Type B pancreatic cell (in vitro differentiated cells): ENCODE measurements at places on chromosomes 1 and 21.

DNA sequence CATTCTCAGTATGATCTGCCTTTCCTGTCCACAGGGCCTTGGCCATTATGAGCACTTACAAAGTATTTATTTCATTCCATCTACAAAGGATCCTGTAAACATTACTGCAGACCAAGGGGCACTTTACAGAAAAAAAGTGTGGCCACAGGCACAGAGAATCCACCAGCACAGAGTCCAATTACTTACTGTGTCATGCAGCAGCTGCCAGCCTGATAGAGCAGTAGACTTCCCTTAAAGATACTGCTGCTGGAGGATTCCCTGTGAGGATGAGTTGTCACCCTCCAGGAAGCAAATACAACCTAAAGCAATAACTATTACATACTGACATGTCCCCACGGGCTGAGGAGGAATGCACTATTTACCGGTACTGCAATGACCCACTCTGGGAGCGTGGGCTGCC lies 97.1 kb upstream of the COG2 start:
- no peak for DNase-seq

- no peak for DNase-seq
Measured at GRCh38 chr21:24259241-24259640, 1348.0 kb downstream of the MRPL39 start.

DNA sequence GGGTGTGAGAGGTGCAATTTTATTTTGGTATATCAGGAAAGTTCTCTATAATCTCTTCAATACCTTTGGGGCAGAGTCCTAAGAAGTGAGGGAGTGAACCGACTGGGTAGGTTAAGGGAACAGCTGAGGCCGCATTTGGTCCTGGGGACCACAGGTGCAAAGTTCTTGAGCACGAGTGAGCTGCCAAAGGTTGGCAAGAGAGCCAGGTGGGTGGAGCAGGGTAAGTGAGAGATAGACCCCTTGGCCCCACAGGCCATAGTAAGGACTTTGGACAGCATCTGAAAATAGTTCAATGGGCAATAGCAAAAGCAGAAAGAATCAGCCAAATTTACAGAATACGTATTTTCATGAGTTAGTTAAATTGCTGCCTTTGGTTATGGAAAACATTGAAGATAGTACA lies 11.0 kb upstream of the NID1 start:
- no peak for DNase-seq

- no peak for DNase-seq
Measured at GRCh38 chr1:100034470-100034869, 64.7 kb downstream of the SLC35A3 start.

DNA sequence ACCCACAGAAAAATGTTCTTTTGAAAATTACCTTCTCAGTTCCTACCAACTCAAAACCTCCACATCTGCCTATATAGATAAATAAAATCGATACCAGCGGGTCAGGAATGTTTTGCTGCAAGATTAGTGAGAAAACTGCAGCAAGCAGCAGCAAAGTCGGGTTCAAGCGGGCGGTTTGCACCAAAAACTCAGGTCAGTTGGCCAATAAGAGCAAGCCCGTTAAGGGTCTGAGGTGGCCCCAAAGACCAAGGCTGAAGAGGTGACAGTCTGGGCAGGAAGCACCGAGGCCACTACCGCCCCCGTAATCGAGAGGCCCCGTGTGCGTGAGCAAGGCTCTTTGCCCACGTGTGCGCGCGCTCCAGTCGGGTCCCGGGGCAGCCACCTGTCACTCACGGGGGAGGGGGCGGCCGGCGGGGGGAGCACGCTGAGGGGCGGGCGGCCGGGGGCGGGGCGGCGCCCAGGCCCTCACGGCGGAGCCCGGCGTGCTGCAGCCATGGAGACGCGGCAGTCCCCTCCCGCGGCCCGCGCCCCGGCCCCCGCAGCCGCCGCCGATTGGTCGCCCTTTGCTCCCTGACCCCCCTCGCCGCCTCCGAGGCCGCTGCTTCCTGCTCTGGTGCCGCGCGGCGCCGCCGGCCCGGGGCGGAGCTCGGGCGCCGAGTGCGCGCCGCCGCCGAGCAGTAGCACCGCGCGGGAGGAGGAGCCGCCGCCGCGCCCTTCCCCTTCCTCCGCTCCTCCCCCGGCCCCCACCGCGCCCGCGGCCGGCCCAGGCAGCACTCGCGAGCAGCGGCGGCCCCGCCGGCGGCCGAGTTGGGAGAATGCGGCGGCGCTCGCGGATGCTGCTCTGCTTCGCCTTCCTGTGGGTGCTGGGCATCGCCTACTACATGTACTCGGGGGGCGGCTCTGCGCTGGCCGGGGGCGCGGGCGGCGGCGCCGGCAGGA lies at the start of gene GALNT2:
TSS of gene GALNT2 (plus strand) at position 773 of the 939 bp plus-strand sequence. CDS start at position 816, 43 bp downstream.
- DNase-seq: peak; percentile 90

DNA sequence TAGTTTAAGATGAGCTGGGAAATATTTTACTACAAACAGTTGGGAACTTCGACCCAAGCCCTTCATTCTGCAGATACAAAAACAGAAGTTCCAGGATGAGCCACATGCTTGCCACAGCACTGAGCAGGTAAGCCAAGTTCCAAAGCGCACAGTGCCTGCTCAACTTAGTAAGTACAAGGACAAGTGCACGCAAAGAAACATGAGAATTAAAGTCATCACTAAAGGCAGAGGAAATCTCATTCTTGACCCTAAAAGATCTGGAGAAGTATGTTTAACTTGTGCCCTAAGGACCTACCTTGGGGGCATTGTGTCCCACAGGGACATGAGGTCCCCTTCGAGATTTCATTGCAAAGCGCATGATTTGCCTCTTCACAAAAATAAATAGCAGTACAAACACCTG lies 1.2 kb upstream of the UBAP2L start:
- no peak for DNase-seq
